AG08396 (cell line): ENCODE measurements at places on chromosomes 4 and X.
A peak's percentile ranks its signal among the peaks of the same experiment; 100 is the strongest.

DNA sequence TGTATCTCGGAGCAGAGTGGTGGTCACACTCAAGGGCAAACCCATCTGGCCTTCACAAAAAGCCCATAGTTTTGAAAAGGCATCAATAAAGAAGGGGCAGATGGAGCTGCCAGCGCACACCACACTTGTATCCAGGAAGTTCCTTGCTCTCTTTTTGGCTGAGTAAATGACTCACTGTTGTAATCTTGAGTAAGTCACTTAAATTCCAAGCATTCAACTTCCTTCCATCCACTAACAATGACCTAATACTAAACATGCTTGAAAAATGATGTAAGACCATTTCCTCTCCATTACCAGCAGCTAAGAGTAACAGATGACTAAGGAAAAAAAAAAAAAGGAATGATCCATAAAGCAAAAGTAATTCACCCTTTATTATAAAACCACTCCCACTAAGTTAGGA lies 32.4 kb upstream of the MYOZ2 start:
- DNase-seq: peak; percentile 77

GRCh38 chr4:114077610-114078009 lies 98.2 kb upstream of the ARSJ start:
- DNase-seq: peak; percentile 55

DNA sequence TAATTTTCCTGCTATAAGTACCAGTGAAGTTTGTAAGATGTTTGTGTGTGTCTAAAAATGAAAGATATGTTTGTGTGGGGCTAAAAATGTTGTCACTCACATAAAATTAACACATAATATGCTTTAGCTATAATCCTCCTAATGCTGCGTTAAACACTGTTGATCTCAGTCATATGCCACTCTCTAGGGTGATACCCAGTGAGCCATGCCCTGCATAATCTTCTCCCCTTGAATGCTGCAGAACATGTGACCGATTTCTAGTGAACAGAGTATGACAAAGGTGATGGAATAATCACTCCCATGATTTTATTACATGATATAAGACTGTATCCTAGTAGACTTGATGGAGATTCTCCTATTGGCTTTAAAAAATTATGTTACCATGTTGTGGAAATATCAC lies 119.1 kb upstream of the EPHA5 start:
- no peak for DNase-seq

DNA sequence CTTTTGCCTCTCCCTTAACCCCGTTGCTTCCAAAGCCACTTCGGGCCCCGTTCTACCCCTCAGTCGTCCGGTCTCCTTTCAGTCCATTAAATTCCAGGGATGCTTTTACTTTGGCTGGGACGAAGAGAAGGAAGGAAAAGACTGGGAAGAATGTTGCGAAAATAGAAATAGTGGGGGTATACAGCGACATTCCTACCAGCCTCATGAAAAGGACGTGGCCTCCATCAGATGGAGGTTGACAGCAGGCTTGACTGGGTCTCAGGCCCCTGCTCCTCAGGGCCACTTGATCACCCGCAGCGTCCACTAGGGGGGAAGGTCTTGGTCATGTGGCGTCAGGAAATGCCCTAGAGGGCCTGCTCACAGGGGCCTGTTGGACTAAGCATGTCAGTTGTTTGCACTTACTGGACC lies 657 bp upstream of the ANKRD50 start:
- DNase-seq: peak; percentile 63

DNA sequence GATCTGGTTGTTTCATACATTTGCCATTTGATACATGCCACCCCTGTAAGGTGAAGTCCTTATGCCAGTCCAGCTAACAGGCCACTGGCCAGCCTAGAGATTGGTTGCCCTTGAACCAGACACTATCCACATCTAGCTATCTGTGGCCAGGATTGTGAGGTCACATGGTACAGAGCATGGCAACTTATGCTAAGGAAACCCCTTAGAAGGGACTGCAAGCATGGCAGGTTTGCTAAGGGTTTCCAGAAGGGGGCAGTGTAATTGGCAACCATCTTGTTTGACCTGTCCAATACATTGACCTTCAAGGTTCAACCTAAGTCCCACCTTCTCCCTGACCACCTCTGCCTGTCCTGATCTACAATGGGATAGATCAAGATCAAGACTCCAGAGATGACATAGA lies 47.5 kb downstream of the SMC1A start:
- no peak for DNase-seq
